ENCODE measurements at places on chromosomes 5 and 9.

GRCh38 chr5:34928267-34928666, 1.1 kb upstream of the DNAJC21 start:
- DNase-seq = no peak

- DNase-seq = no peak
Observed at GRCh38 chr5:131496400-131496713, 138.7 kb downstream of the RAPGEF6 start.

GRCh38 chr9:89996773-89997172, 392.0 kb downstream of the GADD45G start:
- no peak for DNase-seq

DNA sequence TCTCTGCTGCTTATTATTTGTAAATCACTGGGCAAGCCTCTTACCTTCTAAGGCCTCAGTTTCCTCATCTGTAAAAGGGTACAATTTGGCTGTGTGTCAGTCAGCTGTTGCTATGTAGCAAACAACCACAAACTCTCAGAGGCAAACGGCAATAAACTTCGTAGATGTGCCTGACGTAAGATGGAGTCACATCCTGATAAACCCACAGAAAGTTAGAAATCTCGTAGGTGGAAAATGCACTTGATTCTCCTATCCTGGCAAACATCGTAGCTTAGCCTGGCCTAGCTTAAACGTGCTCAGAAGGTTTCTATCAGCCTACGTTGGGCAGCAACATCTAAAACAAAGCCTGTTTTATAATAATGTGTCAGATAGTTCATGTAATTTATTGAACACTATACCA, 35.0 kb upstream of the UNC5A start:
- DNase-seq = no peak

DNA sequence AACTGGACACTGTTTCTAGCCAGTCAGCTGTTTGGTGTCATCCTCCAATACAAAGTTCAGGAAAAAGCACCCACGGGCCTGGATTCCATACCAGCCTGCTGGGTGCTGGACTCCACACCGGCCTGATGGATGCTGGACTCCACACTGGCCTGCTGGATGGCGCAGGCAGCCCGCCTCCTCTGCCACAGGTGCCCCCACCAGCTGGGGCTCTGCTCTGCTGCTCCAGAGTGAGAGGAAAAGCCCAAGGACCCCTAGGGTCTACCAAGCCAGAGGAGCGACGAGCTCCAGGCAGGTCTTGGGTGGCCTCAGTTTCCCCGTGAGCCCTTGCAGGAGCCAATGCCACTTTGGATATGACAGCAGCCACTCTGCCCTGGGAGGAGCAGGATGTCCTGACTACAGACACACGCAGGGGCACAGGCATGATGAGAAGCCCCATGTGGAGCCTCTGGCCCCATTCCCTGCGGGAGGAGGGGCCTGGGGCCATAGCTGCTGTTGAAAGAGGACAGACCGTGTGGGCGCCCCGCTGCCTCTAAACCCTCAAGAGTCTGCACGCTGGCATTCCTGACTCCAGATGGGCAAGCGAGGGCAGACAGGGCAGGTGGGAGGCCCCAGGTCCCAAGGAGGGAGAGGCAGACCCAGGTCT, 141.6 kb downstream of the OLFM1 start:
- no peak for DNase-seq

DNA sequence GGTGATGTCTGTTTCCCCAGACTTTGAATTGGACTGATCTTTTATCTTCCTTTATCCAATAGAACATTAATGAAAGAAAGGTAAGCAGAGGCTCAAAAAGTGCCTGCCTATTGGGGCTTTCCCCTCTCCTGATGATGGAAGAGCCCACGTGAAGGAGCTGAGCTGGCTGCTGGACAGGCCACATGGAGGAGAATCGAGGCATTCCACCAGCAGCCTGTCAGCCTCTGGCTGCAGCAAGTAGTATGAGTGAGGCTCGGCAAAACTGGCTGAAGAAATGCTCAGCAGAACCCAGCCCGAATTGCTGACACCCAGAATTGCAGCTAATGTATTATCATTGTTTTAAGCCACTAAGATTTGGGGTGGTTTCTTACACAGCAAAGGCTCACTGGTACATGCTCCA, 66.5 kb upstream of the STC2 start:
- no peak for DNase-seq

DNA sequence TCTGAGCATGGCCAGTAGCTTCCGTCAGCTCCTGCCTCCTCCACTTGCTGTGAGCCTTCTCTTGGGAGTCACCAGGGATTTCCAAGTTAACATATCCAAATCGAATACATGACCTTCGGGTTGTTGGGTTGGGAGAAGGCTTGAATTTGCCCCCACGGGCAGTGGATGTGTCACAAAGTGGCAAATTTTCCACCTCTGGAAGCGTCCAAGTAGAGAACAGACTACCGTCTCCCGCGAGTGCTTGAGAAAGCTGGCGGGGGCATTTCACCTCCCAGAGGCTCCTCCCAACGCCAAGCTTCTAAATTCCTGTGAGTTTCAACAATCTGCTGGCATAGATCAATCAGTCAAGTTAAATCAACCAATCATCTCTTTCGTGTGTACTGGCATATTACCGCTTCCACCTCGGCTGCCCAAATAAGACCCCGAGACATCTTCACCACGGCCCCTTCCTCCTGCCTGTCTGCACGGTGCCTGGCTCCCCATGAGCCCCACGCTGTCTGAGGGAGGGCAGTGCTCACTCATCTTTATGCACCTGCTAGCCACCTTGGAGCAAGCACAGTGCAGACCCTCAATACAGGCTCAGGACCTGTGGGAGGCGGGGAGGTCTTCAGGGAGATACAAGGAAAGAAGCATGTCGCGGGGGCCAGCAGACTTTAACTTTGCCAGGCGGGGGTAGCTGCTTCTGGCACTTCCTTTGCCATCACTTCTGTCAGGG, 79.1 kb downstream of the MRPL36 start:
- no peak for DNase-seq

DNA sequence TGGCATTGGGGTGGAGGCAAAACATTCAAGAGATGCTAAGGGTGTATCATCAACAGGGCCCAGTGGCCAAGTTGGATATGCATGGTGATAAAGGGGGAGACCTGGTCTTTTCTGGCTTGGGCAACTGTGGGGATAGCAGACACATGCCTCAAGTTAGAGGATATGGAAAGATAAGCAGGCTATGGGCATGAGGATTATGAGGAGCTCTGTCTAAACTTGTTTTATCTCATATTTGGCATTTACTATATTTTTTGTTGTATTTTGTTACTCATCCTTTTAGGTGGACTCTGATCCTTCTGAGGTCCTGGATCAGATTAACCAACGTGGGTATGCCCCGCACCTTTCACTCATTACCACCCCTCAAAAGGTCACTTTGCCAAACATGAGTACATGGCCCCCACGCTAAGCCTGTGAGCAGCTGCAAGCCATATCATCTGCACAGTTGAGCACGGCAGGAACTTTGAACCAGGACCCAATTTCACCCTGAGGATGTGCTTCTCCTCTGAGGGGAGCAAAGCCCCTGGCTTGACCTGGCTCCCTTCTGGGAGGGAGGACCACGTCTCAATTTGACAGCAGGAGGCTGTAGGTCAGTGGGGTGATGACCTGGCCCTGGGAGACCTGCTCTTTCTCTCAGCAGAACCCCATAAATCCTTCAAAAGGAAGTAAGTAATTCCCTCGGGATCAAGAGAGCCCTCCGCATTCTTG, 71.1 kb upstream of the CD180 start:
- DNase-seq = no peak

DNA sequence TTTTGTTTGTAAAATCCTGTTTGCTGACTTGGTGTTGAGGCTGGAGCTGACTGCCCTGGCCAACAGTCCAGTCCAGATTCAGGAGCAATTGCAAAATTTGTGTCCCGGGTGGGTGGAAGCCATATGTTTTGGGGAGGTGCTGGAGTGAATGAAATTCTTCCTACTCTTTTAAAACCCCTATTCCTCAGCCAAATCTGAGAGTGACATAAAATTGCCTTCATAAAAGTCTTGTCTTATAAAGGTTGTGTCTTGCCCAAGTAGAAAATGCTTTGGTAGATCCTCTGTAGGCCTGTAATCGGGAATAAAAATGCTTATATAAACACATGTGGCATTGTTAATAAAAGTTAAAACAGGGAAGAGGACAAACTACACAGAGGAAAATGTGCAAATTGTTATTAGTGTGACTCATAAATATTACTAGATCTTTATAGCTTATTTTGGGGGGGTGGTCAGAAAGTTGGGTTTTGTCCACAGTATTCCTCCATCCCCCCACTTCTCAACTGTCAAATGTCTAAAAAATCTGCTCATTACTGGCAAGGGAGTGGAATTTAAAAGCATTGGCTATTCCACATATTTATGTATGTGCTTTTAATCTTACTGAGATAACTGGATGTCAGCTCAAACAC, 45.6 kb downstream of the NNT start:
- no peak for DNase-seq

All from activated CD8-positive, alpha-beta memory T cell treated with anti-CD3 and anti-CD28 coated beads for 4 hours (primary cell).